Stimulated activated CD8-positive, alpha-beta memory T cell treated with anti-CD3 and anti-CD28 coated beads, Interleukin-7, amount 100 ng/mL, for 4 hours (primary cell): ENCODE measurements at places on chromosomes 5 and 9.

DNA sequence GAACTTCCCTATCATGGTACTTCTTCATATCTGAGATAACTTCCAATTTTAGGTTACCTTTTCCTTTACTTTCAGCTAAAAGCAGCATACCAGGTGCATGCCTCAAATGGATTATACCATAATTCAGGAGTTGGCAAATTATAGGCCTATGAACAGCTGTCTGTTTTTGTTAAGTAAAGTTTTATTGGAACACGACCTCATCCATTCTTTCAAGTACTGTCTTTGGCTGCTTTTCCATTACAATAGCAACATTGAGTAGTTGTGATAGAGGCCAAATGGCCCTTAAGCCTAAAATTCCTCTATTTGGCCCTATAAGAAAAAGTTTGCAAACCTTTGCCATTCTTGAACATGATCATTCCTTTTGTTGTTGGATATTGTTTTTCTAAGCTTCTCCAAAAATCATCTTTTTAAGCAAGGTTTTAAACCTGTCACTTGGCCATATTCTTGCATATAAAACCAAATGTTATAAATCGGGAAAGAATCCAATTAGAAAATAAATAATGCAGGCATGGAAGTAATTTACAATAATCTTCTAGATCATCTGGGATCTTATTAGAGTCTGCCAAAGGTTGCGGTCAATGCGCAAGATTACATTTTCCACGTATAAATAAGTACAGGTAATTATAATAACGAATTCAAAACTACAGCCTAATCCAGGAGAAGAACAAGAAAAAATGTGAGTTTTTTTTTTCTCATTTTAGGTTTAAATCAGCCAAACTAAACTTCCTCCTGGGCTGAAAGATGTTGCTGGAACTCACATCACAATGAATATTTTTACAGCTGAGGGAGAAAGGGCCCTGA is 226.5 kb upstream of the ANKRD55 start:
- DNase-seq = no peak

GRCh38 chr5:85077581-85077980 is 692.9 kb upstream of the EDIL3 start:
- no peak for DNase-seq

DNA sequence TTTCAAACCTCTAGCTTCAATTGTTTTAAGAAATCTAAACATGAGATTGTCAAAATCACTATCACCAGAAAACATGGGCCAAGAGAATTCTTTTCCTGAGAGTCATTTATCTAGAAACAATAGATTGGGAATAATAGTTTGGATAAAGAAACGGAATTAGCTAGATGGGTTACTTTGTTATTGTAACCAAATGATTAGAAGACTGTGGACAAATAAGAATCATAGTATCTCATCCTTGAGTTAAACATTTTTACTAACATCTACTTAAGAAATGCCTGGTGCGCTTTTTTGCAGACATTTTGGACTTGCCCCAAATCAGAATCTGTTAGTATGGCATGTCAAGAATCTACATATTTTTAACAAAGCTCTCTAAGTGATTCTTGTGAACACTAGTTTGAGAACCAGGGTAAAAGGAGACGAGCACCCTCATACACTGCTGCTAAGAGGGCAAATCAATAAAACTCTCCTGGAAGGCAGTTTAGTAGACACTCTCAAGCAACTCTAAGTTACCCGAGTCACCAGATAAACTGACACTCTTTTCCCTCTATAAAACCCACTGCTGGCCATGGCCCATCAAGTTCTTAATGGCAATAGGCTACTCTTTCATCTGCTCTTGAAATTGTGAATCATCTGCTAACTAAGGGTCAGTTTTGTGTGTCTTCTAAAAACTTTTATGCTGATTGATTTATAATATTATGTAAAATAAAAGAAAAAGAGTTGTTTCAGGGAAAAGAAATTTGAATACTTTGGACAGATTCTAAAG is 39.1 kb downstream of the TPD52L3 start:
- DNase-seq = no peak

GRCh38 chr5:109394806-109395205 is 15.0 kb downstream of the PJA2 start:
- no peak for DNase-seq

DNA sequence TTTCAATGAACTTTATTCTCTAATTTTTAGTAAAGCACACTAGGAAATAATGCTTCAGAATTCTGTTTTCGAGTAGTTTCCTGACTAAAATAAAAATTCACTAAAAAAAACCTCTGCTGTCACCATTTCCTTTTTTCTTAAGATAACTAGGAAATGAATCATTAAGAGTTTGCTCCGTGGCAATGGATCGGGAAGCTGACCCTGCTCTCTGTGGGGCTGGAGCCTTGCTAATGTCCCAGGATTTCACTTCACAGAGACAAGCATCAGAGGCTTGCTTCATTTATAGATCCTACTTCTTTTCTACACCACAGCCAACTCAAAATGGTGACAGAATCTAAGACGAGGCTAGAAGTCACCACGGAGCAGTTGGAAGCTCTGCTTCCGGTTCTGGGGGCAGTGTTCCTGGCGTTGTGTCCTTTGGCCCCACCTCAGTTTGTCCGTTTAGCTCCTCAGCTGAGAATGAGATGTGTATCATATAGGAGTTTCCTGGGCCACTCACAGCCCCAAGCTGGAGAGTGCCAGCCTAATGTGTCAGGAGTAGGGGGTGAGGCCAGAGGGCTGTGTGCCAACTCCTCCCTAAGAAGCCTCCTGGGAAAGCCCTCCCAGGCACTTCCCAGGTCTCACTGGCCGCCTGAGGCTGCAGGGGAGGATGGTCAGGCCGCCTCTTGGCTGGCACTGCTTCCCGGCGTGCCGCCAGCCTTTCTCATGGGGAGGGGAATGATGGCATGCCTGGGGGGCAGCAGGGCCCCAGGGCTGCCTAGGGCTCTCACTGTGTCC is 19.6 kb downstream of the TENT4A start:
- no peak for DNase-seq

DNA sequence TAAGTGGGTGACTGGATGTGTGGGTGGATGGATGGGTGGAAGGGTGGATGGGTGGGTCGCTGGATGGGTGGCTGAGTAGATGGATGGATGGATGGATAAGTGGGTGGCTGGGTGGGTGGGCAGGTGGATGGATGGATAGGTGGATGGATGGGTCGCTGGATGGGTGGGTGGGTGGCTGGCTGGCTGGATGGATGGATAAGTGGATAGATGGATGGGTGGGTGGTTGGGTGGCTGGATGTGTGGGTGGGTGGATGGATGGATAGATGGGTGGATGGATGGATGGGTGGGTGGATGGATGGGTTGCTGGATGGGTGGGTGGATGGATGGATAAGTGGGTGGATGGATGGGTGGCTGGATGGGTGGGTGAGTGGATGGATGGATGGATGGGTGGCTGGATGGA is 27.3 kb upstream of the CEP72 start:
- no peak for DNase-seq

- peak; percentile 23 for DNase-seq
These were observed 586 bp downstream of the TXN start for GRCh38 chr9:110255463-110256379.

- DNase-seq = peak; percentile 29
These were observed 12.1 kb downstream of the GALNT10 start for GRCh38 chr5:154202379-154203260.

- no peak for DNase-seq
These were observed 201.9 kb downstream of the ZNF608 start for GRCh38 chr5:124544366-124545055.

GRCh38 chr5:5374009-5374715 is 48.3 kb upstream of the ICE1 start:
- no peak for DNase-seq

GRCh38 chr5:72347801-72348308 is 27.7 kb downstream of the PTCD2 start:
- no peak for DNase-seq

DNA sequence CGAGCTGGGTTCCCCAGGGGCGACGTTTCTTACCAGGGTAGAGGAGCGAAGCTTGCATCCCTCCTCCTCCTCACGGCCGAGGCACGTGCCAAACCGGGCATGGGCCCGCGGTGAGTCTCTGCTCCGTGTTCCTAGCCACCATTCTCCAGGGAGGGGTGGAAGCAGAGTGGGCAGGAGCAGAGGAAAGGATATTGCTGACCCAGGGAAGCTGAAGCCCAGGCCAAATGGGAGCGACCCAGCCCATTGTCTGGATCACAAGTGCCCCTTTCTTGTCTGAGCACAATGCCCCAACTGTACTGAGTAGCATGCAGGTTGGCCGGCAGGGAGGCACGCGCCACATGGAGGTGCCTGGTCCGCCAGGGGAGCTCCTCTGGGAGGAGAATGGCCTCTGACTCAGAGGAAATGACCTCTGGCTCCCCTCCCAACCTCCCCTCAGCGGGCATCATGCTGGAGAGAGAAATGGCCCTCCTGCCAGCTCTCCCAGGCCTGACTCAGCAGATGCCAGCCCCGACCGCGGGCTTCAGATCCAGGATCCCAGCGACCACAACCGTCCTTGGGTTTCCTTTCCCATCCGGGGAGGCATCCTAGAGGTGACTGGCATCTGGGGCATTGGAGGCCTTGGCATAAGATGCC is 1.1 kb downstream of the PRR7 start:
- DNase-seq = no peak

GRCh38 chr5:107469485-107470294 is 201.0 kb downstream of the EFNA5 start:
- no peak for DNase-seq

- DNase-seq = no peak
These were observed 110.5 kb downstream of the CACNA1B start for GRCh38 chr9:137988051-137988450.

DNA sequence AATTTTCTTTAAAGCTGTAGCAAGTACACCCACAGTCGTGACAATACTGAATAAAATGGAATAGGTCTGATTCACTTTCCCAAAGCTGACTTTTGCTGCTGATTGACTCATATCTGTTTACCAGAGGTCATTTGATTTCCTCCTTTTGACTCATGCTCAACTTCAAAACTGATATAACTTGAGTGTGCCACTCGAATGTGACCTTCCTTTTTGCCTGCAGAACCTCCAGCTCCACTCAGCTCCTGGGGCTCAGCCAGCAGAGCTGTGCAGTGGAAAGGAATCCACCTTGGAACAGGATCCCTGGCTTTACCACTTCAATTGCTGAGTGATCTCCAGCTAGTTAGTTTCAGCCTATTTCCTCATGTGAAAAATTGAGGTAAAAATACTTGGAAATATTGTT is 84.1 kb downstream of the FEM1C start:
- DNase-seq = no peak

DNA sequence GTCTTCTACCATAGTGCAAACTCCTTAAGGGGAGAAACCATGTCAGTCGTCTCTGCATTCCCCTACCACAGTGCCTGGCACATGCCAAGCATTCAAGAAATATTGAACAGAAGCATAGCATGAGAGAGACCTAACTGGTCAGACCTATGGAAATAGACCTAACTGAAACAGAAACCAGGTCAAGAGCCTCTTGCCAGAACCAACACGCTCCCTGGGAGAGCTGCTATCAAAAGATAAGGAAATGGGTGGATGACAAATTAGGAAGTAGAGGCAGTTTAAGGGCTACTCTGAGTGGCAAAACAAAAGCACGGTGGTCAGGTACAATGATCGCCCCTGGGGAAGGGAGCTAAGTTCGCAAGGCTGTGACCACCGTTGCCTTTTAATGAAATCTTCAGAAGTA is 66.0 kb upstream of the SMIM15 start:
- DNase-seq = no peak

GRCh38 chr9:35729700-35730485 is 2.1 kb downstream of the TLN1 start:
- DNase-seq = no peak
